ENCODE measurements at places on chromosomes 13 and 19.

DNA sequence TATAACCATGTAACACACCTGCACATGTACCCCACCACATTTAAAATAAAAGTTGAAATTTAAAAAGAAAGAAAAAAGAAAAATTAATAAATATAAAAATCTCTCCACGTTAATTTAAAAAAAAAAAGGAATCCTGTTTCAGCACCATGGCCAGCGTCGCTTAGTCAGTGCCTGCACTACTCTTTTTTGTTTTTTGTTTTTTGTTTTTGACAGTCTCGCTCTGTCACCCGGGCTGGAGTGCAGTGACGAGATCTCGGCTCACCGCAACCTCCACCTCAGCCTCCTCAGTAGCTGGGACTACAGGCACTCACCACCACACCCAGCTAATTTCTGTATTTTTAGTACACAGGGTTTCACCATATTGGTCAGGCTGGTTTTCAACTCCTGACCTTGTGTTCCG is 835.9 kb downstream of the UQCRFS1 start:
- H3K27ac ChIP-seq, result no peak overlapping the region
- DNase-seq, result no peak
- no peaks in the 10 kb centered on the region for H3K36me3 ChIP-seq
- no peaks in the 10 kb centered on the region for H3K4me1 ChIP-seq
- no peak overlapping the region for H3K4me3 ChIP-seq
- H3K27me3 ChIP-seq, result no peaks in the 10 kb centered on the region

DNA sequence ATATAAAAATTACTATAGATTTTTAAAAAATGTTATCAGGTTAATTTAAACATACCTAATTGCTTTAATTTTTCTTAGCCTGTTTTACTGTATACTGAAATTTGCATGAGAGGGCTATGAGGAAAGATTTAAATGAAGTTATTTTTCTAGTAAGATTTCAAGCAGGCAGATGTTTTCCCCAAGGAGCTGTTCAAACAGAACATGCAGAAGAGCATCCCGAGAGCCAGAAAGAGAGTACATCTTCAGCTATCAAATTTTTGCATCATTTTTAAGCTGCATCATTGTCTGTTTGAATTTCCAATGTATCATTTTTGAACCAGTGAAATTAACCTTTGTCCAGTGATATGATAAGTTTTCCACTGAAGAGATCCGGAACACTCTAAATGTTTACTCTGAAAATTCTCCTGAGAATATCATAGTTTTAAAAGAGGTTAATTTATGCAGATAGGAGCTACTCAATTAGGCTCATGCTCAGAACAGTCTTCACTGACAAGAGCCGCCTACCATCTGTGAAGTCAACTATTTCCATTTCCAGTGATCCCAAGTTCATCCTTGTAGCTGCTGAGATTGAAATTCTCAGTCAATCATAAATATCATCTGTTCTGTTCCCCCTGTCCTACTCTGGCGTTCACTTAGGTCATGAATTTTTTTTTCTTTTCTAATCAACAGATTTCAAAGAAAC is 467.7 kb upstream of the NBEA start:
- DNase-seq, result no peak
- H3K4me3 ChIP-seq, result no peak overlapping the region
- H3K27ac ChIP-seq, result no peak overlapping the region
- no peaks in the 10 kb centered on the region for H3K4me1 ChIP-seq
- H3K36me3 ChIP-seq, result no peaks in the 10 kb centered on the region

GRCh38 chr13:58313219-58313618 is 681.7 kb downstream of the PCDH17 start:
- no peak overlapping the region for H3K27ac ChIP-seq
- no peaks in the 10 kb centered on the region for H3K4me1 ChIP-seq
- H3K4me3 ChIP-seq, result no peak overlapping the region
- H3K27me3 ChIP-seq, result no peaks in the 10 kb centered on the region

DNA sequence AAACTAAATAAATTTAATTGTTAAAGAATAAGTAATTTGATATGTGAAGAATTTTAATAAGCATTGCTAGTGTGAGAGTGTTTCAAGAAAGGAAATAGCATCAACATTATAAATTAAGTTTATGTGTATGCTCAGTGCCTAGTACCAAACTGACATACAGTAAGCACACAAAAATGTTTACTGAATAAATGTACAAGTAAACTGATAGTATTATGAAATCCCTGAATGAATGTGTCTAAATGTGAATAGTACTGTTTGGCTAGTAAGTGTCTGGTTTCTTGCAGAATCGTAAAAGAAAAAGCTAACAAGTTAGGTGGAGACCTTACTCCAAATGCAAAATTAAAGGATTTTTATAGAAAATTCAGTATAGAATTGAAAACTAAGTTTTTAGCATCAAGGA is 233.6 kb downstream of the PCDH9 start:
- no peaks in the 10 kb centered on the region for H3K27me3 ChIP-seq
- no peak overlapping the region for H3K27ac ChIP-seq
- no peaks in the 10 kb centered on the region for H3K4me1 ChIP-seq
- no peak for DNase-seq

GRCh38 chr13:24746618-24747247 is 17.2 kb upstream of the RNF17 start:
- no peak overlapping the region for H3K4me3 ChIP-seq
- no peak overlapping the region for H3K27ac ChIP-seq
- H3K36me3 ChIP-seq, result no peaks in the 10 kb centered on the region
- peaks cover 32% of the 10 kb centered on the region for H3K27me3 ChIP-seq
- no peak for DNase-seq

- no peaks in the 10 kb centered on the region for H3K36me3 ChIP-seq
- no peaks in the 10 kb centered on the region for H3K4me1 ChIP-seq
- no peak overlapping the region for H3K27ac ChIP-seq
- no peak for DNase-seq
These were observed 69.7 kb downstream of the MLLT1 start for GRCh38 chr19:6210091-6210490.

GRCh38 chr19:23913931-23914330 is 755 bp upstream of the ZNF726 start:
- peak overlapping the region; percentile 60 for H3K4me3 ChIP-seq
- H3K4me1 ChIP-seq, result no peaks in the 10 kb centered on the region
- DNase-seq, result no peak
- no peaks in the 10 kb centered on the region for H3K36me3 ChIP-seq
- no peaks in the 10 kb centered on the region for H3K27me3 ChIP-seq
- H3K27ac ChIP-seq, result no peak overlapping the region

- H3K27ac ChIP-seq, result no peak overlapping the region
- no peaks in the 10 kb centered on the region for H3K27me3 ChIP-seq
- H3K36me3 ChIP-seq, result no peaks in the 10 kb centered on the region
- H3K4me3 ChIP-seq, result no peak overlapping the region
These were observed 73.1 kb upstream of the OLFM4 start for GRCh38 chr13:52955472-52955874.

GRCh38 chr19:40704491-40705361 is 12.0 kb downstream of the COQ8B start:
- no peak for DNase-seq
- peaks cover 8% of the 10 kb centered on the region for H3K36me3 ChIP-seq
- no peak overlapping the region for H3K4me3 ChIP-seq
- H3K4me1 ChIP-seq, result no peaks in the 10 kb centered on the region

- no peak for DNase-seq
- H3K4me3 ChIP-seq, result no peak overlapping the region
- no peaks in the 10 kb centered on the region for H3K27me3 ChIP-seq
These were observed 22.4 kb downstream of the RFXAP start for GRCh38 chr13:36841391-36841790.

GRCh38 chr13:111855786-111856185 is 211.2 kb upstream of the SOX1 start:
- H3K27me3 ChIP-seq, result no peaks in the 10 kb centered on the region
- no peak for DNase-seq
- no peak overlapping the region for H3K27ac ChIP-seq

GRCh38 chr19:18966307-18966706 is 25.3 kb upstream of the HOMER3 start:
- no peaks in the 10 kb centered on the region for H3K27me3 ChIP-seq
- peak overlapping the region; percentile 40 for H3K27ac ChIP-seq
- no peaks in the 10 kb centered on the region for H3K36me3 ChIP-seq

- no peak overlapping the region for H3K4me3 ChIP-seq
- no peaks in the 10 kb centered on the region for H3K4me1 ChIP-seq
- H3K27ac ChIP-seq, result no peak overlapping the region
These were observed 7.8 kb upstream of the CLC start for GRCh38 chr19:39745643-39746042.

DNA sequence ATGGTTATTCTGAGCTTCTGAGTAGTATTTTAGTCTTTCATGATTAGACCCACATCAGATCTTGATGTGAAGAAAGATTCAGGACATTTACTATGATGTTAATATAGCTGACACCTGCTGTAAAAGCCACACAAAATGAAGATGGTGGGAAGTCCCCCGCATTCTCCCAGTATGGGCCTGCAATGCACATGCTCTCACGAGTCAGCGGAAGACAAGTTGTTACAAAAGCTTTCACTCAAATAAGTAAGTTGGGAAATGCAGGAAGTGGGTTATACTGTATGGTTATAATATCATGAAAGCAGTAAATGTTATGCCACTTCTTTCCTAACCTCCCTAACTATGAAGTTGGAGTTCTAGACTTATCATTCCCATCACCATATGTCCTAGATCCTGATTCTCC is 171.9 kb downstream of the KLF5 start:
- no peak for DNase-seq
- no peak overlapping the region for H3K4me3 ChIP-seq
- no peaks in the 10 kb centered on the region for H3K36me3 ChIP-seq
- H3K27me3 ChIP-seq, result no peaks in the 10 kb centered on the region
- no peaks in the 10 kb centered on the region for H3K4me1 ChIP-seq

- H3K4me3 ChIP-seq, result no peak overlapping the region
- no peaks in the 10 kb centered on the region for H3K27me3 ChIP-seq
- DNase-seq, result no peak
- H3K4me1 ChIP-seq, result no peaks in the 10 kb centered on the region
- H3K27ac ChIP-seq, result no peak overlapping the region
- no peaks in the 10 kb centered on the region for H3K36me3 ChIP-seq
These were observed 126.6 kb upstream of the MCF2L start for GRCh38 chr13:112842343-112842856.

DNA sequence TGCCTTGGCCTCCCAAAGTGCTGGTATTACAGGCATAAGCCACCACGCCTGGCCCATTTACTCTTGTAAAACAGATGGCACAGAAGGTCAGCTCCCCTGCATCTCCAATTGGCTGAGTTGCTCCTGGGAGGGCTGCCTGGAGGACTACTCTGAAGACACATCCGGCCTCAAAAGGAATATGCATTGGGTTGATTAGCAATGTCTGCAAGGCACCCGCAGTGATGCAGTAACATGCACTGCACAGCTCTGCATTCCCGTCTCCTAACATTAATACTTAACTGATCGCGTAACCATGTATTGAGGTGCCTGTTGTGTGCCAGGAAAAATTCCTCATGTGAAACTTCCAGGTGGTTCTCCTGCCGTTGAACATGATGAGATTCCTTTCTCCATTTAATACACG is 5.0 kb downstream of the ELAVL3 start:
- no peak for DNase-seq
- H3K27ac ChIP-seq, result no peak overlapping the region
- H3K4me1 ChIP-seq, result peaks cover 5% of the 10 kb centered on the region
- no peak overlapping the region for H3K4me3 ChIP-seq
- H3K36me3 ChIP-seq, result no peaks in the 10 kb centered on the region

GRCh38 chr13:50915565-50915964 is 6.0 kb downstream of the RNASEH2B start:
- no peaks in the 10 kb centered on the region for H3K27me3 ChIP-seq
- no peak overlapping the region for H3K4me3 ChIP-seq
- H3K4me1 ChIP-seq, result no peaks in the 10 kb centered on the region

GRCh38 chr13:52870143-52870542 is 21.7 kb upstream of the PCDH8 start:
- H3K4me3 ChIP-seq, result no peak overlapping the region
- no peaks in the 10 kb centered on the region for H3K27me3 ChIP-seq
- no peak for DNase-seq
- H3K27ac ChIP-seq, result no peak overlapping the region
- H3K36me3 ChIP-seq, result no peaks in the 10 kb centered on the region
- H3K4me1 ChIP-seq, result no peaks in the 10 kb centered on the region

DNA sequence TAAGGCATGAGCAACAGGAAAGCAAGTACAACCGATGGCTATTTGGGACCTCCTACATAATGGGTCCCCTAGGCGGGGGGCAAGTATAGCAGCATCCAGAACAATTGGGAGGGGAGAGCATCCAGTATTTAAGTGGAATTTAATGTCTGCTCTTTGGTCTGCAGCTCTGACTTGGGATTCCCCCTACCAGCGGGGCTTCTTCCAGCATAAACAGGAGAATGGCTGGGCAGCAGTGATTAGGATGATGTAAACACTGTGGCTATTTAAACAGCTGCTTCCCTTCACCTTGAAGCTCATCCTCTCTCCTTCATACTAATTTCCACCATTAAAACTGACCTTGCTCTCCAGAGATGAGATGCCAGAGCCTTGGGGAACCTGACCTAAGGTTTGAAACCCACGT is 73.9 kb upstream of the OXGR1 start:
- no peaks in the 10 kb centered on the region for H3K4me1 ChIP-seq
- H3K4me3 ChIP-seq, result no peak overlapping the region
- H3K27ac ChIP-seq, result no peak overlapping the region
- DNase-seq, result no peak
- no peaks in the 10 kb centered on the region for H3K27me3 ChIP-seq
- no peaks in the 10 kb centered on the region for H3K36me3 ChIP-seq

DNA sequence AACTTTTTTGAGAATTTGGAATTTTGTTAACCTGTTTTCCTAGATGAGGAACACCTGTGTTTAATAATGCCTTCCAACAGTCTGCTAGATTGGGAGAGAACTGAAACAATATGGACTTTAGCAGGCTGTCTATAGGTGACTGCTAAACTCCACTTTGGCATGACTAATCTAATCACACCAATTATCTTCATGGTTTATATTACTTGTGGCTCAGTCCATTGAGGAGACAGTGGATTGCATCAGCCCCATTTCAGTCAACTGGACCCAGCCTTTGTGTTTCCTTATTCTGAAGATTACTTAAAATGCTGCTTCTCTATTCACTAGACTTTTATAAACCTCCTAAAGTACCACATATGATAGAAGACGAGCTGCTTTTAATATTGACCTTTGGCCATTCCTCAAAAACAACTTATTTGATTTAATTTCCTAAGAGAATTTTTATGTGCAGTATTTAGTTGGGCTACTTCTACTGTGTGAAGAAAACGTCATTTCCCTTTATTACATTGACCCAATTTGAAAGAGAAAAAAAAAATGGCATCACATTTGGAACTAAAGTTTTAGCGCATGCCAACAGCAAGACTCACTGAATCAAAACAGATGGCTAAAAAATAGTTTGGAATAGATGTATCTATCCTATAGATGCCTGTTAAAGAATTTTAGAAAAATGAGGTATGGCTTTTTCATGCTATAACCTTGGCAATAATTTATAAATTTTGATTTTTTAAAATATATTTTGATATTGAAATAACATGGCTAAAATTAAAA is 295.8 kb downstream of the NDFIP2 start:
- H3K27ac ChIP-seq, result peak overlapping the region; percentile 21
- no peak overlapping the region for H3K4me3 ChIP-seq
- no peaks in the 10 kb centered on the region for H3K4me1 ChIP-seq
- no peaks in the 10 kb centered on the region for H3K36me3 ChIP-seq
- no peaks in the 10 kb centered on the region for H3K27me3 ChIP-seq
- no peak for DNase-seq
